ENCODE measurements at places on chromosomes 7 and 10.

DNA sequence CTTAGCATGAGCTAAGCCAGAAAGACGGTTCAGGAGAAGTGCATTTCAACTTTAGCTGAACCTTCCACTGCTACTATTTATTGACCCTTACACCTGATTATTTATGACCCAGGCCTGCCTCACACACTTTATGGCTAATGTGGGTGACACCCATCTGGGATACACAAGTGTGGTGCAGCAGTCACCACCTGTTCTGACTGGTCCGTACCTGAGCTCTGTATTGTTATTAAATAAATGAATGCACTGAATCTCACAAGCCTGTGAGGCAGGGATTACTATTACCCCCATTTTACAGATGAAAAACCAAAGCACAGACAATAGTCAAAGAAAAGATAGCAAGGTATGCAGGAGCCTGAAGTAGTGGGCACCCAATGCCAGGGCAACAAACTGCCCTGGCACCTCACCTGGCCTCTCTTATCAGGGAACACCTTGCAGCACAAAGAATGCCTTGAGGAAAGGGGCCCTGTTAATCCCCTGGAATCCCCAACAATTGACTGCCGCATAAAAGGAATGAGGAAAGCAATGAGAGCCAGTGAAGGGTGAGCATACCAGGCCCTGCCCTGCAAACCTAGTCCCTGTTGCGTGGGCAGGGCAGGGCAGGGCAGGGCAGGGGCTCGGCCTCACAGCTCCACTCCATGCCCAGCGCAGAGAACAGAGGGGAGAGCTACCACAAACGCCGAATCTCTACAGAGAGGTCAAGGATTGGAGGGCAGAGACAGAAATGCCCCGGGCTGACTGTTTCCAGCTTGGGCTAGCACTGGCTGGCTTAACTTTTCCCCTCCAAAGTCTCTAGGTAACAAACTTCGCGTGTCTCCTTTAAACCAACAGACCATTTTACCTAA, 1.3 kb downstream of the ANXA11 start:
- no peak for DNase-seq

GRCh38 chr7:92608380-92609322, 18.5 kb upstream of the FAM133B start:
- no peak for DNase-seq

DNA sequence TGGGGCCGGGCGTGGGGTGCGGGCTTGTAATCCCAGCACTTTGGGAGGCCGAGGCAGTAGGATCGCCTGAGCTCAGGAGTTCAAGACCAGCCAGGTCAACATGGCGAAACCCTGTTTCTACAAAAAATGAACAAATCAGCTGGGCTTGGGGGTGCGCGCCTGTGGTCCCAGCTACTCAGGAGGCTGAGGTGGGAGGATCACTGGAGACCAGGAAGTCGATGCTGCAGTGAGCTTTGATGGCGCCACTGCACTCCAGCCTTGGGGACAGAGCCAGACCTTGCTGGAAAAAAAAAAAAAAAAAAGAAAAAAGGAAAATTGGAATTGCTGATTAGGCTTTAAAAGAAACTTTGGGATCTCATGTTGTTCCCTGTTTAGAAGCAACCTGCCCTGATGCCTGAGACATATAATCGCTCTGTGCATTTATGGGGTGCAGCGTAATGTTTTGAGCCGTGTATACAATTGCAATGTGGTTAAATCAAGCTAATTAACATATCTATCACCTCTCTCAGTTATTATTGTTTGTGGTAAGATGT, 851 bp downstream of the AKR1E2 start:
- no peak for DNase-seq

DNA sequence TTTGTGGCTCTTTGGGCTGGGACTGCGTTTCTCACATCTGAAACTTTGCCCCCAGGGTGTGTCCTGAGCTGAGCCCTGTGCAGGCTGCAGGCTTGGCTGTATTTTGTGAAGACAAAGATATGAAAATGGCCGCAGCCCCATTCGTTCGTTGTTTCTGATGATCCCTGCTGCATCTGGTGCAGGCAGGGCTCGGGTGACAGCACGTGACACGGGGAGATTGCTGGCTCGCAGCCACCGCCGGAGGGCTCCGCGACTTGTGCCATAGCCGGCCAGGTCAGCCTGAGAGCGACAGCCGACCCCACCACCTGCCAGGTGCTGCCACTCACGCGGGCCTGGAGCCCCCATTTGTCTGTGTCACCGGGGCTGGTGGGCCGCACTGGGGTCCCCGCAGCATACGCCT, 81.3 kb downstream of the ZRANB1 start:
- no peak for DNase-seq

DNA sequence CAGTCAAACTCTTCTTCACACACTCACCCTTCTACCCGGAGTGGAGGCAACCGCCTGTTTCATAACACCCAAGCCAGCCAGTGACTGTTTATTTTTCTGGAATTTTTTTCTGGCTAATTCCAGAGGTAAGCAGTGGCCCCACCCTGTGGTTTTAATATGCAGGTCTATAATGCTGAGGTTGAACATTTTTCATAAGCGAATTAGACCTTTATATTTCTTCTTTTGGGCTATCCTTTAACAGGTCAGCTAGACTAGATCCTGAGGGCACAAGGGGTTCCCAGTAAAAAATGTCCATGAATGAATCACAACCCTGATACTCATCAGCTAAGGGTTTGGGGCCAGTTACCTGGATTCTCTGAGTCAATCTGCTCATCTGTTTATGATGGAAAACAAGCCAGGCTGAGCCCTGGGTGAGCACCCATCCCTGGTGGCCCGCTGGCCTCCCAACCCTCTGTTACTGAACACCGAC, 76.2 kb downstream of the GRB10 start:
- DNase-seq, result no peak

GRCh38 chr7:34844406-34844805, 186.4 kb downstream of the NPSR1 start:
- no peak for DNase-seq
